COLO829 (cell line): ENCODE measurements at places on chromosomes 5 and 9.

DNA sequence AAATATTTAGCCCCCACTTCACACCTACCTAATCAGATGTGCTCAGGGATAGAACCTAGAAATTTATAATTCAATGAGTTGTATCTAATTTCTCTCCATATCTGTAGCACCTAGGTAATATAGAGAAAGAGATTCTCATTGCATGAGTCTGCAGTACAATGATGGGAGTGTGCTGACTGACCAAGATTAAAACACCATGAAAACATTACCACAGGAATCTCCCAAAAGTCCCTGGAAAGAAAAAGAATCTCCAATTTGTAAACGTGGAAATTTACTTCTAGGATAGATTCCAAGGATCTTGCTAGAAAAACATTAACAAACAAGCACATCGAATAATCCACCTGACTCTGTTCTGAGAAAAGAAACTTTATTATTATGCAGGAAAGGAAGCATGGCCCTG is 45.0 kb upstream of the DMRTA1 start:
- no peak for DNase-seq

DNA sequence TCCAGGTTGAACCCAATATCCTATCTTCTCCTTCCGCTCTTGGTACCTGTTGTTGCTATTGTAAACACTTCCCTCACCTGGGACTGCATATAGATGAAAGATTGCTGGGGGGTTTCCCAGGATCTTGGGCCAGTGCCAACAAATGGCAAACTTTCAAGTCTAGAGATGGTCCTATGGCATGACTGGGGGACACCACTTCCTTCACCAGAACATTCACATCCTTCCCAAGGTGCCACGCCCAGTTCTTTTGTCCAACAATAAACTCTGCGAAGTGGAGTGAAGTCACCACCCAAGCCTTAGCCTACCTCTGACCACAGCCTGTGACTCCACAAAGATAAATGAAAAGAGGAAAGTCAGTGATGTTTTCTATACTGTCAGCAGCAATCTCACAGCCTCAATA is 34.4 kb downstream of the DOCK8 start:
- no peak for DNase-seq

- no peak for DNase-seq
Measured at GRCh38 chr9:109828254-109828653, 48.3 kb downstream of the PALM2AKAP2 start.

GRCh38 chr9:134585021-134585561 is 56.5 kb upstream of the COL5A1 start:
- DNase-seq, result no peak

- DNase-seq, result no peak
Measured at GRCh38 chr5:31863991-31864411, 225.1 kb downstream of the PDZD2 start.
